Stimulated activated CD8-positive, alpha-beta memory T cell treated with anti-CD3 and anti-CD28 coated beads, Interleukin-2, amount 100 ng/mL, for 1 hour (primary cell): ENCODE measurements at places on chromosomes 16 and 17.

DNA sequence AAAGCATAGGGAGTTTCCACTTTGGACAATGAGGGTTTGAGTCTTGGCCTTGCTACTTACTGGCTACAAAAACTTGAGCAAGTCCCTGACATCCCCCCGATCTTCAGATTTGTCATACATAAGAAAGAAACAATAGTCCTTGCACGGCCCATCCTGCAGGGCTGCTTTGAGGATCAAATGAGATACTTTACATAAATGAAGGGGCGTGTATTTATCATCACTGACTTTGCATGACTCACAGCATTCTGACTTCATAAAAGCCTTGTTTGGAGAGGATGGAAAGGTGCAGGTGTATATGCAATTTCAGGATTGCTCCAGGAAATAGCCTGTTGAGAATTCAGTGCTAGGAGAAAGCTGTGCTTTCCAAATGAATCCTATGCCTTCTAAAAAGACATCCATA is 465.0 kb upstream of the MAF start:
- DNase-seq, result no peak

- no peak for DNase-seq
Measured at GRCh38 chr17:45325810-45326209, 9.0 kb upstream of the MAP3K14 start.

- DNase-seq, result no peak
Measured at GRCh38 chr16:81429045-81429521, 15.5 kb upstream of the CMIP start.

- DNase-seq, result no peak
Measured at GRCh38 chr17:50080827-50081226, 14.3 kb upstream of the PDK2 start.

DNA sequence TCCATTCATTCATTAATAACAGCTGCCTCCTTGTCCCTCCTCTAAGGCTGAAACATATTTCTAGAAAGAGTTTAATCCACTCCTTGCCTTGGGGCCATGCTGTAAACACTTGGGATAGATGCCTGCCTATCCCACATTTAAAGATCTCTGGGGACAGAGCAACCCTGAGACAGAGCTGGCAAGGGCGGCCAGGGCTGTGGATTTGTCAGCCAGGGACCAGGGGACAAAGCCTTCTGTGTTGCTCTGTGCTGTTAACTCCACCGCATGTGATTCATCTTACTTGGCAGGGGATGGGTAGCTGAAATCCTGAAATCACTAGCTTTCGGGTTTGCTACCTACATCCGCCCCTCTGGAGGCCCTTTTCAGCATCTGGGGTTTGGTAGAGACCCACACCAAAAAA is 392.9 kb downstream of the SLC39A11 start:
- DNase-seq, result no peak

DNA sequence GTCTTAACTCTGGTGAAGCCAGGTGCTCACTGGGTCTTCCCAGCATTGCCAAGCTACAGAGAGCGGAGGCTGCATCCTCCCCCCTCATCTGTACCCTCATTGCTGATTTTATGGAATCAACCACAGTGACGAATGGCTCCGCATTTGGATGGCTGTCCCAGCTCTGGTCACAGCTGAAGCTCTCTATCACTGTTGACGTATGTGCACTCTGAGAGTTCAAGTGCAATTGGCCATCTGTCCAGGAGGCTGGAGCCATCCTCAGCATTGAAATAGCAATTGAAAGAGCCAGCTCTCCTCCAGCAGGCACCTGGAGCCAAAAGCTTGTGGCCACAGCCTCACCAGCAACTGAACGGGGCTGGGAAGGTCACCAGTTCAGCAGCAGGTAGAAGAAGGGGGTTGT is 494.1 kb downstream of the TMEM114 start:
- no peak for DNase-seq

DNA sequence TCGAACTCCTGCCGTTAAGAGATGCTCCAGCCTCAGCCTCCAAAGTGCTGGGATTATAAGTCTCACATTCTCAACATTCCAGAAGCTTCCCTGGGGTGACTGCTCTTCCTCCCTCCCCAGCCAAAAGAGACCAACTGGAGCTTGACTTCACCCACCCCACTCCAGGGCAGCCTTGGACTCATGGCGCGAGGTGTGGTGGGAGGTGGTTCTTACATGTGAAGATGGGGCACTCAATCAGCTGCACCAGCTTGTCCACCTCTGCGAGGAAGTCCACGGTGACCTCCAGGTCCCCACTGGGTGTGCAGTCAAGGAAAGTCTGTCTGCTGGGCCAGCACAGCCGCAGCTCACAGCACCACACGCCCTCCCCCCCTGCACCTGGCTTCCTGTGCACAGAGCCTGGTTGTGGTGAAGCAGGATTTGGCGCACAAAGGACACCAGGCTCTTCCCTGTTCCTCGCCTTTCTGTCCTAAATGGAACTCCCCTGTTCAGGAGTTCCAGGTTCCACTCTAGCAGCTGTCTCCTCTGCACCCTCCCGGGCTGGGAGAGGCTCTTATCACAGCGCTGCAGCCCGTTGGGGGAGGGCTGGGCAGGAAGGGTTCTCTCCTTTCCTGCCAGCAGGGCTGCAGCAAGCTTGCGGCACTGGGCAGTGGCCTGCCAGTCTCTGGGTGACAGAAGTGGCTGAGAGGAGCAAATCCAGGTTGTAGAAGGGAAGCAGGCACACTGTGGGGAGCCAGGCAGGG is 9.6 kb upstream of the MTSS2 start:
- DNase-seq, result no peak

DNA sequence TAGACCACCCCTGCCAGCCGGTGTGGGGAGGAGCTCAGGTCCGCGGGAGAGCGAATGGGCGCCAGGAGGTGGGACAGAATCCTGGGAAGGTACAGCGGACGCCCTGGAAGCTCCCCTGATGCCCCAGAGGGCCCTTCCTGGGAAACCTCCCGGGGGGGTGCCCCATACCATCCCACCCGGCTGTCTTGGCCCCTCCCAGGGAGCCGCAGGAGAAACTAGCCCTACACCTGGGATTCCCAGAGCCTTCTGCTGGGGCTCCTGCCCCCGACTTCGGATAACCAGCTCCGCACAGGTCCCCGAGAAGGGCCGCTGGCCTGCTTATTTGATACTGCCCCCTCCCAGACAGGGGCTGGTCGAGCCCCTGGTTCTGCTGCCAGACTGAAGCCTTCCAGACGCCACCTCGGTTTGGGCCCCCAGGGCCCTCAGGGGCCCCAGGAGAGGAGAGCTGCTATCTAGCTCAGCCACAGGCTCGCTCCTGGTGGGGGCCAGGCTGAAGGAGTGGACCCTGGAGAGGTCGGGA is 3.0 kb upstream of the CBX4 start:
- no peak for DNase-seq

DNA sequence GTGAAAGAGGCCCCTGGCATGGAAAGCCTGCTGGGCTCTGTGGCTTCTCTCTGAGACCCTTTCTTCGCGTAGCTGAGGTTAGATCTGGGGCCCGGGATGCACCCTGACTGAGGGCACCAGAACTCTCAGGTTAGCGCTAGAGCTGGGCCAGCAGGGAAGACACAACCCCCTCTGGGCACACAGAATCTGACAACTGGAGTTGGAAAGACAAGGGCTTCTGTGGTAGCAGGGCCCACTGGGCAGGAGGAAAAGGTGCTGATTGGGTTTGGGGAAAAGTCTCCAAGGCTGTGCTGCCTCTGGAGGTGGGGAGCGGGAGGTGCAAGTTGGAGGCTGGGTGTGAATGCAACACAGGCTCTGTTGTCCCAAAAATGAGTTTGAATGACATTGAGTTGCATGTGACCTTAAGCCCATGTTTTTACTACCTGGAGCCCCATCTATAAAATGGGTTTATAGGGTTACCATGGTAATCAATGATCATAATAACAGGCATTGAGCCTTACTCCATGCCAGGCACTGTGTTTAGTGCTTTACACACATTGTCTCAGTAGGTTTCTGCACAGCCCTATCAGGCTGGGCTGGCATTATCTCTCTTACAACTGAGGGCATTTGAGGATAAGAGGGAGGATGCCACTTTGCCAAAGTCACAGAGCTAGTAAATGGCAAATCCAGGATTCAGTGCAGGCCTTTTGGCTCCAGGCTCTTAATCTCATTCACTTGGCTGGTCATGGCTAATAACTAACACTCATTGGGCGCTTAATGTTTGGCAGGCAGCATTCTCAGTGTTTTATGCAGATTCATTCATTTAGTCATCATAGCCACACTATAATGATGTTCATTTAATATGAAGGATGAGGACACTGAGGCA is 9.5 kb upstream of the IGFBP4 start:
- DNase-seq, result no peak

GRCh38 chr17:72926171-72926570 is 166.3 kb downstream of the SLC39A11 start:
- no peak for DNase-seq

DNA sequence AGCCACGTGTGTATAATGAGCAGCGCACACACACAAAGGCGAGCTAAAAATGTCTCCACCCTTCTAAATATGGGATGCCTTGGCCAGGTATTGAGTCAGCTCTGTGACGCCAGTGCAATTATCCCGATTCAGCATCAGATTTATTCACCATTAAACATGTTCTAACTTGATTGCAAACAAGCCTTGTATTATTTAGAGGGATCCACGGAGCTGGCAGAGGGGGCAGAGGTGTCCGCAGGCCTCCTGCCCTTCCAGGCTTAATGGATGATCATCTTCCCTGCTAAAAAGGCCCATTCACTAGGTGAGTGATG is 591.7 kb downstream of the MAF start:
- no peak for DNase-seq

GRCh38 chr16:4601036-4601863 is 13.4 kb downstream of the UBALD1 start:
- no peak for DNase-seq

- DNase-seq, result no peak
Measured at GRCh38 chr16:3807425-3808123, 72.9 kb downstream of the CREBBP start.

DNA sequence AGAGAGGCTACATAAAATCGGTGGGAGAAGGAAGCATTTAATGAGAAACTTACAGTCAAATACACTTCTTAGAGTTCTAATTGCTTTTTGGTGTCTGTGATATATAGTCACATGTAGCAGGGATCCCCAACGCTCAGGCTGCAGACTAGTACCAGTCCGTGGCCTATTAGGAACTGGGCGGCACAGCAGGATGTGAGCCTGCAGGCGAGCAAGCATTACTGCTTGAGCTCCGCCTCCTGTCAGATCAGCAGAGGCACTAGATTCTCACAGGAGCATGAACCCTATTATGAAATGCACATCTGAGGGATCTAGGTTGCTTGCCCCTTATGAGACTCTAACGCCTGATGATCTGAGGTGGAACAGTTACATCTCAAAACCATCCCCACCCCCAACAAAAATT is 158.5 kb downstream of the TANC2 start:
- DNase-seq, result no peak

GRCh38 chr17:69809331-69809730 is 265.7 kb upstream of the KCNJ16 start:
- no peak for DNase-seq

DNA sequence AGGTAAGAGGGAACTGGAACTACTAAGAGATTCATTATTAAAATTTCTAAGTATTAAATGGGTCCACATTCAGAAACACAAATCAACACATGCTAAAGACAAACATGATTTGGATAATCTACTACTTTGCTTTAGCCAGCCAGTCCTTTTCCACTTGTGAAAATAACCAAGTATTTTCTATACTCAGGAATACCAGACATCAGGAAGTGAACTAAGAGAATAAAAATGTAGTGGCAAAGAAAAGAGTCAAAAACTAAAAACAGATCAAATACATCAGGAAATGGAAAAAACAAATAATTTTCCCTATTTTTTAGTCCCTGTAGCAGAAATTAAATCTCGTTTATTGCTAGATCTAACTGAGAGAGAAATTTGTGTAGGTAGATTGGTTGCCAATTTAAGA is 78.0 kb downstream of the MYO1D start:
- no peak for DNase-seq

GRCh38 chr17:37170881-37171425 is 204.8 kb upstream of the C17orf78 start:
- no peak for DNase-seq

DNA sequence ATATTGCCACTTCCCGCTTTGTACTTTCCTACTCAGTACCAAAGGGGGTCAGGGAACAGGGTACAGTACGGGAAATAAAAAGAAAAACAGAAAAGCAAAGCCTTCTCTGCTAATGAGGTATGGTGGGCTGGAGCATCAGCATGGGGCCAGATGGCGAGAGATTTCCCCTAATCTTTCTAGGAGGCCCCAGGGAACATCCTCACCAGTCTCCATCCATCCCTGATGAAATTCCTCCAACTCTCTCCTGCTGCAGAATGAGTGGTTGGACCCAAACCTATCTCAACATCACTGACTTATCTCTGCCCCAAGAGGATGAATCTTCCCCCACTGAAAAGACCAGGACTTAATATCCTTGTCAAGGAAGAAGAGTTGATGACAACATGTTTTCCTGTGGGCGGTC is 185.6 kb downstream of the C16orf78 start:
- no peak for DNase-seq

- no peak for DNase-seq
Measured at GRCh38 chr16:55760310-55761001, 72.4 kb downstream of the CES1 start.

DNA sequence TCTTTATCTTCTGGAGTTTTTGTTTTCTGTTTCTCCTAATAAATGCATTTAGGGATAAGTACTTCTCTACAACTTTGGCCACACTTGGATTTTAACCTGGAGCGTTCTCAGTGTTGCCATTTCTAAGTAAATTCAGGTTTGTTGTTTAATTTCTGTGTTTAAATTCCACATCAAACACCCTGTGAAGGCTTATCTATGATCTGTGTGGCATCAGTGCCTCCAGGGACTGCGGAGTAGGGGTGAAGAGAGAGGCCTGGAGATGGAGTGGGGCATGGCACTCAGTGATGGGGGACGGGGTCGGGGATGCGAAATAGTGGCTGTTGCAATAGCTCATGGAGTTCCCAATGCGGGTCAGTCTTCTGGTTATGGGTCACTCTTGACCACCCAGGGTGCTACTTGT is 294.8 kb downstream of the HS3ST3B1 start:
- DNase-seq, result no peak

GRCh38 chr16:75111514-75111940 is 5.1 kb downstream of the LDHD start:
- DNase-seq, result no peak
